Omental fat pad (tissue), 4 donors: ENCODE measurements at places on chromosomes 1 and 21.

GRCh38 chr1:6860401-6860800 lies 75.1 kb downstream of the CAMTA1 start:
- no peak for DNase-seq

GRCh38 chr1:194795917-194796593 lies 1609.6 kb upstream of the B3GALT2 start:
- DNase-seq, result no peak

- no peak for DNase-seq
Measured at GRCh38 chr1:117240547-117240946, 29.8 kb upstream of the VTCN1 start.

DNA sequence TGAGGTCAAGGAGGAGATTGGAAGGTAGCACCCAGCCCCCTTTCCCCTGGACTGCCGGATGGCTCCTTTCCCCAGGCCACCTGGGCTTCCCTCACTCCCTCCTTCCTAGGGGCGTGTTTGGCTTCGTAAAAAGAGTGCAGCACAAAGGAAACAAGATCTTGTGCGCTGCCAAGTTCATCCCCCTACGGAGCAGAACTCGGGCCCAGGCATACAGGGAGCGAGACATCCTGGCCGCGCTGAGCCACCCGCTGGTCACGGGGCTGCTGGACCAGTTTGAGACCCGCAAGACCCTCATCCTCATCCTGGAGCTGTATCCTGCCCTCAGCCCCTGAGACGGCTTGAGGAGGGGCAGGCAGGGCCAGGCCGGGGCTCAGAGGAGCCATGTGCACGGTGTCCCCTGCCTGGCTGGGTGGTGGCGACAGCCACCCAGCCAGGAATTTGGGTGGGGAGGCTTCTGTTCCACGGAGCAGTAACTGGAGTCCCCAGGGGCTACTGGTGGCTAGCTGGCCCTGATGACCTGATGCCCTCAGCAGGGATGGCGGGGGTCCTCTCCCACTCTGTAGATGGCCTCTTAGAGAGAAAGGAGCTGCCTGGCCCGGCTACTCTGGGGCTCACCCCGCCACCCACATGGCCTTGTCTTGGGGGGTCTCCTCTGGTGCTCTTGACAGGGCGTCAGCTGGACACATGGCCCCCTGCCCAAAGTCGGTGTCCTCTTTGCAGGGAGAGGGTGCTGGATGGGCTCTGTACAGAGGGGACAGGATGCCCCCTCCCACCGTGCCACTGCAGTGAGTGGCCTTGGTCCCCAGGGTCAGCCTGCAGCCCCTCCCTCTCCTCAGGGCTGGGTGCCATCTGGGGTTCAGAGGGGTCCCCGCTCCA lies 39.5 kb downstream of the TRIM11 start:
- no peak for DNase-seq

DNA sequence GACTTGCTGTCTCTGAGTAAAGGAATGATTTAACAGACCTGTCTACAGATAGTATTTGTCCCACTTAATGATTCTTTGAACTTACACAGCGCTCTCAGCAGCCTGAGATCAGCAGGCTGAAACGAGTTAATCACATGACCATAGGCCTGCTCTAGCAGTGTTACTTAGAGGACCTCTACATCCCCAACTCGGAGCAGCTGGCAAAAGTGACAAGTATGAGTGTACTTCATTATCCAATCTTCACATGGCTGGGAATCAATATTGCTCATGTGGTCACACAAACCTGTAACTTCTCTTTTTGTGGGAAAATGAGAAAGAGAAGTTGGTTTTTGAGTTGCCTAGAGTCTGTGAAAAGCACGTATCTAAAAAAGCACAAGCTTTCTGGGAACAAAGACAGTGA lies 11.4 kb upstream of the ATP13A2 start:
- no peak for DNase-seq

DNA sequence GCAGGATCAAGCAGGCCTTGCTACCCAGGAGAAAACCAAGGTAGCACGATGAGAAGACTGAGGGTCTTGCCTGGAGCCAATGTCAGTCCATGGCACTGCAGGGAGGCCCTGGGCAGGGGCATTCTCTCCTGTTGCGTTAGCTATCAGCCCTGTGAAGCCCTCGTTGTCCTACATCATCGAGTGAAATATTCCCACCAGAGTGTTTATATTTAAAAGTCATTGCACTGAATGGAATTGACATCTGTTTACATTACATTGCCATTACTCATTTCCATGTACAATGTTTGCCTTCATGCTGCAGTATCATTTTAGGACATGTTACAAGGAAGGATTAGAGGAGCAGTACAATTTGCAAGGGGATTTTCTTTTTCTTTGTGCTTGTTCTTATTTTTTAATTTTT lies 243.9 kb downstream of the KAZN start:
- no peak for DNase-seq

DNA sequence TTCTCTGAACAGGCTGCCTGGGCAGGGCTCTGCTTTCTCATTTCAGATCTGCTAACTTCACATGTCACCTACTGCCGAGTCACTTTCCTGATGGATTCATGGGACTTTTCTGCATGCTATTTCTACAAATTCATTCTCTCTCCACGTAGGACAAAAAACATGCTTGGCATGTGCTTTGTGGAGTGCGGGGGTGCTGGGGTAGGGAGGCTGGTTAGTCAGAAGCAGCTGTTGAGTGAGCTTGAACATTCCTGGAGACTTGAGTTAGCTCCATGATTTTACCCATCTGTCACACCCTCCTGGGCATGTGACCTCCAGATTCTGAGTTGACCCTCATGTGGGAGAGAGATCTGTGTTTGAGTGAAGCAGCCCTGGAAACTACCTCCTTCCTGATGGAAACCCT lies 71.4 kb downstream of the UCK2 start:
- no peak for DNase-seq

DNA sequence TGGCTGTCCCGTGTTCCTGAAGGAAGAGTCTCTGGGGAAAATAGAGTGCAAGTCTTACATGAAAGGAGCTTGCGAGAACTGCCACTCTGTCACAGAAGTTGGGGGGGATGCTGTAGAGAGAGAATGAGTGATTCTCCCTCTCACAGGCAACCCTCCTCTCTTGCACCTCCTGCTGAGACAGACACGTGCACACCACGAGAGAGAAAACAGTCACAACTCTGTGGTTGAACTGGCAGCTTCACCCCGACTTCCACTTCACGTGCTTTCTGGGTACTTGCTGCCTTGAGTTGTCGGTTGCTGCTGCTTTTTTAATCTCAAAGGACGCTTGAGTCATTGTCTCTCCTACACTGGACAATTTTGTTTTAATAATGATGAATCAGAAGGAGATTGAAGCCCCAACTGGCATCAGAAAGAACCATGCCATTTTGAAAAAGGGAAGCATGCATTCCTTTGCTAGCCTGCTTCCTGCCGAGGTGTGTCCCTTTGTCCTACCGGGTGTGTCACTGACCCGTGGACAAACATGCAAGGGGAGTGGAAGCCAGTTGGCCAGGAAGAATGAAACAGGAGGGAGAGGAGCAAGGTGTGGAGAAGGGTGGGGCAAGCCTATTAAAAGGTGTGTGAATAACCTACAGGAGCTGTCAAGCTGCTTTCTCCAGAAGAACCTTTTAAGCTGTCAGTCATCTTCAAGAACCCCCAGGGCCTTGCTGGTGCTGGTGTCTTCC lies 164.2 kb downstream of the CACNA1E start:
- DNase-seq, result no peak

GRCh38 chr1:25516686-25517085 lies 26.7 kb upstream of the LDLRAP1 start:
- no peak for DNase-seq

DNA sequence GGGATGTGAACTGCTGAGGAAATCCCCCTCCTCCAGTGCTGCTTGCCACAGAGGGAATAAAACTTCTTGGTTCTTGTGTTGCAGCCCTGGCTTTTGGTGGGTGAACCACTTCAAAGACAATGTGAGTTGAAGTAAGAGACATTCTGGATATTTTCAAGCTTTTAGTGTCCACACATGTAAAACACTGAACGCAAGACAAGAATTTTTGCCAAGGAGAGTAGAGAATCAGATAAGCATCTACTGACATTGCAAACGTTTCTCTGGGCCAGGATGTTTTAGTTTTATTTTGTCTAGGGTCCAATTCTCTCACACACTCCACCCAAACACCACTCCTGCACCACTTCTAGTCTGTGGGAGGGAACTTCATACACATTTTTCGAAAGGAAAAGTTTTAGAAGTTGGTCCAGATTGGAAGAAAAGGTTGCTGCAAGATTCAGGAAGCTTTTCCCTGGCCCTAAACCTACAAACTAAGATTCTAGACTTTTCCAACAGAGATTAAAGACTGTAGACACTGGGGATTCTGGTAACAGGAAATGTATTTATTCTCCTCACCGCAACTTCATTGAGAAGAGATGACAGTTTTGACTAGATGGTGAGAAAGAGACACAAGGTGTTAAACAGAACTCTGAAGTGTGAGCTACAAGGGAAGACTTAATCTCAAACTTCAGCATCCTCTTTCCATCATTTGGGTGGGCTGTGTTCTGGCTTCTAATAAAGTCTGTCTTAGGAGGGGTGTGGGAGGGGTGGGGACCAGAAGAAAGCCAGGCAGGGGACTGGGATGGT lies 16.1 kb downstream of the FASLG start:
- DNase-seq, result no peak

- no peak for DNase-seq
Measured at GRCh38 chr1:234474375-234474774, 4.6 kb downstream of the TARBP1 start.

- DNase-seq, result peak; percentile 55
Measured at GRCh38 chr1:201714542-201715329, 114.2 kb upstream of the IPO9 start.

DNA sequence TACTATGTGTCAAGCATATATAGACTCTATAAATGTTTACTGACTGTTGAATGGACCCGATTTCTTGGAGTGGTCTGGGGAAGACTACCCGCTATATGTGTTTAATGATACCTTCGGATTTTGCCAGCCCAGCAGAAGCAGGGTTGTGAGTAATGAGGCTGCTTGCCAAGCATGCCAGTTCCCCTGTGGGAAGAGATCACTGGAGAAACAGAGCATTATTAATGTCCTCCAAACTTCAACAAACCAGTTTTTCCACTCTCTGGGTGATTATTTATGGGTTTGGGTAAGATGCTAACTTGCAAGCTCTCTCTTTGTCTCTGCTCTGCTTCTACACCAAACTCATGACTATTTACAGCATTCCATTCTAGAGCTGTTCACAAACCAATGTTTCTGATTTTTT lies 25.1 kb upstream of the PHGDH start:
- no peak for DNase-seq

DNA sequence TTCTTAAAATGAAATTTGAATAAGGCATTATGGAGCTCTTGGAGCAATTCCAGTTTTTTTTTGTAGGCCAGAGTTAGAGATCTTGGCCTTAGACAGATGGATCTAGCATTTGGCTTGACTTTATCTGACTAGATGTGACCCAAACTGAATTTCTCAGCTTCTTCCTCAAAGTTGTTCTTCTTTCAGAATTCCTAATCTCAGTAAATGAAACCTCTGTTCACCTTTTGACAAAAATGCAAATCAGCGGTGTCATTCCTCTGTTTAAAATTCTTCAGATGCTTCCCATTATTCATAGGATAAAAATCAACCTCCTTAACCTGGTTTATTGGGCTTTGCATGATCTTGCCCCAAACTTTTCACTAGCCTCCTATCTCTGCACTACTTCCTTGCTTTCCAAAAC lies 177.6 kb downstream of the RASAL2 start:
- DNase-seq, result no peak

GRCh38 chr1:245984390-245985155 lies 522.5 kb downstream of the SMYD3 start:
- DNase-seq, result no peak

- no peak for DNase-seq
Measured at GRCh38 chr1:185166106-185166505, 9.1 kb downstream of the SWT1 start.

DNA sequence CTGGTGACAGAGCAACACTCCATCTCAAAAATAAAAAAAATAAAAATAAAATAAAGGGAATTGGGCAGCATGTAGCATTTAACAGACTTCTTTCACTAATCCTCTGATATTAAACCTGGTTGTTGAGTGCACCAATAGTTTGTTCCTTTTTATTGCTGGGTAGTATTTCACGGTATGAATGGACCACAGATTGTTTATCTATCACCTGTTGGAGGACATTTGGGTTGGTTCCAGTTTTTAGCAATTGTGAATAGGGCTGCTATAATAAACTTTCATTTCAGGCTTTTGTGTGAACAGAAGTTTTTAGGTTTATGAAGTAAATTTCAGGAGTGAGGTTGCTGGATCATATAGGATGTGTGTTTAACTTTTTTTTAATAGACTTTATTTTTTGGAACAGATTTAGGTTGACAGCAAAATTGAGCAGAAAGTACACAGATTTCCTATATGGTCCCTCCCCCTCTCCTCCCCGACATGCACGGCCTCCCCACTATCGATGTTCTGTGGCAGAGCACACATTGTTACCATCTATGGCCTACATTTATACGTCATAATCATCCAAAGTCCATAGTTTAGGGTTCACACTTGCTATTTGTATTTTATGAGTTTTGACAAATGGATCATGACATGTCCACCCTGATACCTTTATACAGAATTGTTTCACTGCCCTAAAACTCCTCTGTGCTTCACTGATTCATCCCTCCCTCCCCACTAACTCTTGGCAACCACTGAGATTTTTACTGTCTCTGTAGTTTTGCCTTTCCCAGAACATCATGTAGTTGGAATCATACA lies 66.1 kb upstream of the TMPRSS2 start:
- no peak for DNase-seq

DNA sequence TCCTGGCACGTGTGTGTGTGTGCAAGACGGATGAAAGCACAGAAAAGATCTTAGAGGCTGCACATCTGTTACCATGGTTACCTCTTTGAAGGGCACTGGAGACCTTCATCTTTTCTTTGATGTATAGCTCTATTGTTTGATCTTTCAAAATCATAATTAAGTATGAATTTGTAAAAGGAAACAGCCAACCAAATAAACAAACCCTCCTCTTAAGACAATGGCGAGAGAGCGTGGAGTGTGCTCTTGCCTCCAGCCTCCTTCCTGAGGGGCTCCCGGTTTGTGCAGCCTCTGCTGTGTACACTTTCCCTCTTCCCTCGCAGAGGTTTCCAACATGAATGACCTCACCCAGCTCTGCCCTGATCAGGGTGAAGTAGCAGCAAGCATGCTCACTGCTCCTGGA lies 27.9 kb downstream of the CACNA1S start:
- no peak for DNase-seq

DNA sequence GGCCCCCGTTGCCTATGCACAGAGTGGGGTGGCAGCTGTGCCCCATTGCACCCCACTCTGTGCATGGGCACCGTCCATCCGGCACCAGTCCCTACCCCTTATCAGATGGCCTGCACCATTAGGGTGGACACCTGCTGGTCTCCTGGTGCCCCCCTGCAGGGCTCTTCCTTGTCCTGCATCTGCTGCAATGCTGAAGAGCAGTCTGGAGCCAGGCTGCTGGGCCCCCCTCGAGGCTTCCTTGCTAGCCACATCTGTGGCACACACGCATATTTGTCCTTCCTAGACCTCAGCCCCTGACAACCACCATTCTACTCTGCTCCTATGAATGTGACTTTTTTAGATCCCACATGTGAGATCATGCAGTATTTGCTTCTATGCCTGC lies 56.4 kb downstream of the COL18A1 start:
- DNase-seq, result no peak

DNA sequence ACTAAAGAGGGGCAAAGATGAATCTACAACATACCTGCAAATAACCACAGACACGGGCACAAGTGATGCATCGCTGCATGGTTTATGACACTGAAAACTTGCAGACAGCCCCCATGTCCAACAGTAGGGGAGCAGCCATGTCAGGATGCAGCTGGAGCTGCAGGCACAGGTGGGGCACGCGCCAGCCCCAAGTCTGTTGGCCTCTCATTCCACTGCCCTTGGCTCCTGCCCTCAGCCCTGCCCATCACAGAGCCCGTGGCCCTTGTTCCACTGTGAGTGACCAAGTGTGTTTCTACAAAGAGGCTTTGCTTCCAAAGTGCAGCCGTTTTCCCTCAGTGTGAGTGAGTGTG lies 3.2 kb upstream of the PADI4 start:
- no peak for DNase-seq
